ENCODE measurements at places on chromosomes 4 and X.

GRCh38 chrX:100975212-100975611, 5.7 kb downstream of the ARL13A start:
- no peak for DNase-seq

DNA sequence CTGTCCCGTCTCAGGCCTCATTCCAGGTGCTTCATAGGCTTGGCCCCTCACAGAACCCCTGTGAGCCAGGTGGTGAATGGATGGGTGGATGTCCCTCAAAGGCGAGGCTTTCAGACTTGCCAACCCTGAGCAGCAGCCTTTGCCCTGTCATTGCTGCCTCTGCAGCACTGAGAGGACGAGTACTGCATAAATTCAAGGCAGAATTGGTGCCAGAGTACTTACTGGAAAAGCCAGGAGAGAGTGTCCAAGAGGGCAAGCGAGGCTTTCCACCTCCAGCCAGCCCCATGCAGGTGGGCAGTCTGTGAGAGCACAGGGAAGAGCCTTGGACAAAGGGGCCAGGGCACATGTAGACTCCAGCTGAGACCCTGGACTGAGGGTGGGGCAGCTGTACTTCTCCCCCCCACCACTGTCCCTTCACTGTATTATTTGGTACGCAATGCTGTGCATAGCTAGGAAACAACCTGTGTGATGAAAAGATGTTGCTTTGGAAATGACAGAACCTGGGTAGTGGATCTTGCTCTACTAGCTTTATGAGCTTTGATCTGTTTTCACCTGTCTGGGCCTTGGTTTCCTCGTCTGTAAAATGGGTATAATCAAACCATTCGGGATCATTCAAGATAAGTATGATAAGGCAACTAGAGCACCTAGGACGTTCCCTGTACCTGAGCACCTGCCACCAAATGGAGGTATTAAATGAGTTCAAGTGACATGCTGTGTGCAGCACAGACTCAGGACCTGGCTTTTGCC, 224.9 kb upstream of the PSAPL1 start:
- DNase-seq: no peak

- DNase-seq: no peak
Observed at GRCh38 chr4:168475745-168476144, 4.5 kb downstream of the DDX60L start.

GRCh38 chrX:63713526-63713925, 71.5 kb downstream of the ARHGEF9 start:
- no peak for DNase-seq

DNA sequence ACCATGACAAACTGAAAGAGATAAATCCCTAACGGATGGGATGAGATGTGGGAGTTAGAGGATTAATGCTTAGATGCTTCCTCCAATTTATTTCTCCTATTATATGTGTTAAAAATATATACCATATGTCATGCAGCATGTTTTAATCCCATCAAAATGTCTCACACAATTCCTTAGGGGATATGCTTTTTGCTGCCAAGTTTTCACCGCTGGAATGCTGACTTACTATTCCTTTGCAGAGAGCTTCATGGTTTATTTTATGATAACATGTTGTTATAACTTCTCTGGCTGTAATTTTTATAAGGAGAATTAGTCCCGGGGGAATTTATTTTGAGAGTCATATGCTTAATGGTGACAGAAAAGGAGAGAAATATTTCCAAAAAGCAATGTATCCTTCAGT, 670.3 kb downstream of the IL1RAPL1 start:
- no peak for DNase-seq

- DNase-seq: no peak
Observed at GRCh38 chrX:67523932-67524331, 19.9 kb upstream of the AR start.

DNA sequence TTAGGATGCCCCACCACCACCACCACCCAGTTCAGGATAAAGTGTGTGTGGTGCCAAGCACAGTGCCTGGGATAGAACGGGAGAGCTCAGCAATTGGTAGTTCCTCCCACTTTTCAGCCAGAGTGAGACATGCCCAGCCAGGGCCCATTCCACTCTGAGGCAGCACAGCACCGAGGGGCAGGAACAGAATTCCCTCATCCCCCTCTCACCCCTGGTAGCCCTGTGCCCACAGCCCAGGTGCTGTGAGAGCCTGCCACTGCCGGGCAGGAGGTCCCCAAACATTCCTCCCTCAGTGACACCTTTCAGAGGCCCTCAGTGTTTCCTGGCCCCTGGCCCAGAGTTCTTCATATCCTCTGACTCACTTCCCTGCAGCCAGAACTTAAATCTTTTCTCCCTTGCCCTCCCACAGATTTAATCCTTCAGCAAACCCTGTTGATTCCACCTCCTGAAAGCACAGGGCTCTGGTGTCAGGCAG, 8.1 kb downstream of the RIPPLY1 start:
- no peak for DNase-seq

GRCh38 chrX:50333308-50333707, 128.7 kb downstream of the CCNB3 start:
- DNase-seq: no peak

DNA sequence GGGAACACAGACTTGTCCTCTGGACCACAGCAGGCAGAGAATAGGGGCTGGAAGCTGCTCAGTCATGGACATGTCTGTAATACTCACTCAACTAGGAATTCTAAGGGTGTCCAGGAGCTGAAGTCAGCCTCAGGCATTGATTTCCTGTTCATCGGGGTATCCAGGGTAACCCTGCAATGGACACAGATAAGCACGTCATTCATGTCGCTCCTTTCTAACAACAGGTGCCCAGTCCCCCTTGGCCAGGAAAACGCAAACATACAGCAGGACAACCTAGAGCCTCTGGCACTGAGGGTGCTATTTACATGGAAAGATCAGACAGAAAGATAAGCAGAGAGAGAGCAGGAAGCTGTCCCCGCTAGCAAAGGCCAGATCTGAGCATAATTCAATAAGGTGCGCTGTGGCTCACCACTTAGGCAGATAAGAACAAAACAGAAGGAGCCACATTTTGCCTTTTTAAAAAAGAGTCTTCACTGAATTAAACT, 21.3 kb downstream of the QDPR start:
- DNase-seq: no peak
